ENCODE measurements at places on chromosomes 6 and 20. TPM values are rescaled to one million over a fixed set of nuclear protein-coding genes. Genes with fewer than 3 reads are reported as not detected.

- H3K4me1 ChIP-seq: no peaks in the 10 kb centered on the region
- no peak for DNase-seq
- no peak overlapping the region for H3K27ac ChIP-seq
- no peaks in the 10 kb centered on the region for H3K36me3 ChIP-seq
These were observed 16.3 kb upstream of the RFPL4B start for GRCh38 chr6:112330879-112331265.

- no peak for DNase-seq
- no peaks in the 10 kb centered on the region for H3K4me1 ChIP-seq
- H3K36me3 ChIP-seq: no peaks in the 10 kb centered on the region
- H3K4me3 ChIP-seq: no peak overlapping the region
These were observed 62.7 kb downstream of the TSHZ2 start for GRCh38 chr20:53034899-53035298.

DNA sequence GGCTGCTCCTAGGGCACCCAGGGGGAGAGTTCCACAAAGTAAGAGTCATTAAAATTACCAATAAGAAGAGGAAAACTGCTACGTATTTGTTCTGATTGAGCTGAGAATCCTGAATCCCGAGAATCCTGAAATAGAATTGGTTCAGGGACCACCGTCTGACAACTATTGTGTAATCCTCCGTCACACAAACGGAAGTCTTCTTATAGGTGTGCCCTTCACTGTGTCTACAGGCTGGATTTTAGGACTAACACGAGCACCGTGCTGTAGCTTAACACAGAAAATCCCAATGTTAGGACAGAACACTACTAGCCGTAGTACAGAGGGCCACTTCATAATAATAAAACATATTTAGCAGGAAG is 50.6 kb upstream of the RNF182 start:
- no peak for DNase-seq
- no peak overlapping the region for H3K27ac ChIP-seq
- H3K4me1 ChIP-seq: peaks cover 8% of the 10 kb centered on the region

The ENPP3 gene
- not detected for total RNA-seq

Data from GM23338 (cell line).